Activated CD8-positive, alpha-beta memory T cell treated with anti-CD3 and anti-CD28 coated beads for 48 hours (primary cell): ENCODE measurements at places on chromosomes 6 and 20.

DNA sequence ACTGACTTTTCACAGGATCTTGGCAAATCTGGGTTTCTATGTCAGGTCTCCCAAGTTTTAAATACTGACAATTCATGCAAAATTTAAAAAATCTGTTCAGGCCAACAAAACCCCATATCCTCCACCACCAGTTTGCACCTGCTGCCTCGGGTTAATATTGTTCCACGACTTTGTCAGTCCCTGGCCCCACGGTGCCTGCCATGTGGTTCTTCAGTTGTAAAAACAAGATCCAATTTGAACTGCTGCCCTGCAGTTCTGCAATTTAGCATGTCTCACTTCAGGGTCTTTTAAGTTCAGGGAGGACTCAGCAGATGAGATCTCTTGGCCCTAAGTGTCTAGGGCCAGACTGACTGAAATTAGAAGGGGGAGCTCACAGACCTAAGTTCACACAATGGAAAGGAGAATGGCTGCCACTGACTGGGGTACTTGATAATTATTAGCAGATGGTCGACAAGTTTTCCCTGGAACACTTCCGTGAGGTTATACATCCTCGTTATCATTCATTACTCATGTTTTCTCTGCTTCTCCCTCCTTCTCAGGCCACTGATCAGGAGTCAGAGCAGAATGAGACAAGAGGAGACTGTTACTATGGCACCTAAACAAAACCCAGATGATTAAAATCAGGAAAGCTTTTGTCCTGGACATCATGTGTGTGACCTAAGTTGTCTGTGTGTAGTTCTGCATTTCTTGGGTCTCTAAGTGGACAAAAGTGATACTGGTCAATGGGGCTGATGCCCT, 223.6 kb downstream of the KIF16B start:
- DNase-seq: no peak

- no peak for DNase-seq
Measured at GRCh38 chr6:148379481-148379880, 36.8 kb downstream of the SASH1 start.

GRCh38 chr6:153523390-153523789, 392.3 kb upstream of the RGS17 start:
- DNase-seq: no peak

DNA sequence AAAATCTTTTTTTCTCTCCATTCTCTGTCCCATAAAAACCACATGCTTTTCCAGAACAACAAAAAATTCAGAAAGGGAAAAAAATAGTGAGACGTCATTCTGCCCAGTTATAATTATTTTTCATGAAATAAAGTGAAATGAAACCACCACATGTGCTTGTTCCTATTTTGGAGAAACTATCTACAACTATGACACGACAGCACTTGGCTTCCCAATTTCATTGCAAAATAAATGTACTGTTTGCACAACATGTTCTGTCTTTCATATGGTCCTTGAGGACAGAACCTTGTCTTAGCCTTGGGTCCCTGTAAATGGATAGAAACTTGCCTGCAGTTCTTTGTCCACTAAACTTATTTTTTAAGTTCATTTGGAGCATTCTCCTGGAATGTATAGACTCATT, 5.6 kb upstream of the MAN1A1 start:
- DNase-seq: no peak

DNA sequence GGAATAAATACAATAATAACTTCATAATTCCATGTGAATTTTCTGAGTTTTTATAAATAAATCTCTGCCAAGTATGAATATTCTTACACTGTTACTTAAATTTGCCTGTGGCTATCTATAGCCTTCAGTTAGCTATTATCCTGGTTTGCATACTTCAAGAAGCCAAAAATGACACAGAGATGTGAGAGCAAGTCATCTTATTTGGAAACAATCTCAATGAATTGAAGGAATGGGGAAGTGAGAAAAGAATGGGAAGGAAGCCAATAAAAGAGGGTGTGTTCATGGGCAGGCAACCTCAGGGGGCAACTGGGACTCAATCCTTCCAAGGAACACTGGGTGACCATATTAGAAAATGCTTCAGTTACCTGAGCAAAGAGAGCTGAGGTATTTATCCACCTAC, 9.9 kb downstream of the HAO1 start:
- no peak for DNase-seq

GRCh38 chr6:64538722-64539121, 903.1 kb downstream of the PHF3 start:
- no peak for DNase-seq

DNA sequence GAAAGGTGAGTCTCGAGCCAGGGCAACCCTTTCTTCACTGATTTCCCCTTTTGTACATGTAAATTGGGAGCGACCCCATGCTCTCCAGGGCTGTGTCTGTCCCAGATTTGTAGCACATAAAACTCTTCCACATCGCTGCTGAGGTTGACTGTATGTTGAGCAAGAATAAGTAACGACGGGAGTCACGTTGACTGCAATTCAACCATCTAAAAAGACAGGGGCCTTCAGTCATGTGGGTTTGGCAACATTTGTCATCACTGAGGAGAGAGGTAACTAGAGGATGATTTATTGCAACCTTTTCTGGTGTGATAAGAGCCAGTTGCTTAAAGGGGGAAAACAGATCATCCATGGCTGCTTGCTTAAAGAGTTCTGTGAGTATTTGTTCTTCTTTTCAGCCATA, 159.4 kb upstream of the SULF2 start:
- no peak for DNase-seq

DNA sequence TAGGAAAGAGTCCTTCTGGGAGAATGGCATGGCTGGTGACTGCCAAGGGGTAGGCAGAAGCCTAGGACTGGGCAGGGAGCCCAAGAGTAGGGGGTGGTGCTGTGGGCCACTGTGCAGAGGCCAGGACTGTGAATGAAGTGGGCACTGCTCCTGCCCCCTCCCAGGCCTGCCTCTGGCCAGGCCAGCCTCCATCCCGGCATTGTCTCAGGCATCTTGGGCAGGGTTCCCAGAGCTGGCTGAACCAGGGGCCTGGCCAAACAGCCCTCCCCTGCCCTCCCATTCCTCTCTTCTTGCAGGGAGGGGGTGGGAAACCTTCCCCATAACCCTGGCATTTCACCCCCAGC, 81.6 kb downstream of the MRPL14 start:
- no peak for DNase-seq

- no peak for DNase-seq
Measured at GRCh38 chr6:99146711-99147110, 199.0 kb upstream of the FBXL4 start.
